Body of pancreas (tissue), 4 donors: ENCODE measurements at places on chromosomes 7 and 10. TPM values are rescaled to one million over a fixed set of nuclear protein-coding genes. Genes with fewer than 3 reads are reported as not detected.

The HIF1AN gene
- total RNA-seq: 9.9 TPM

The EPO gene
- 1.3 TPM for total RNA-seq

The RBP3 gene
- not detected for total RNA-seq

The PRKG1 gene
- 18.9 TPM for total RNA-seq

The STARD3NL gene
- 10.9 TPM for total RNA-seq

The TSPAN33 gene
- total RNA-seq: 17.1 TPM

The CALHM3 gene
- 0.52 TPM for total RNA-seq

The TMEM176A gene
- 27.5 TPM for total RNA-seq

The AOC1 gene
- total RNA-seq: 1.6 TPM

The ZNF365 gene
- total RNA-seq: 1.6 TPM

The LRRD1 gene
- not detected for total RNA-seq

The TEX47 gene
- not detected for total RNA-seq

- peak; percentile 53 for DNase-seq
Observed at GRCh38 chr10:124719213-124719851, 24.8 kb downstream of the FAM53B start.

DNA sequence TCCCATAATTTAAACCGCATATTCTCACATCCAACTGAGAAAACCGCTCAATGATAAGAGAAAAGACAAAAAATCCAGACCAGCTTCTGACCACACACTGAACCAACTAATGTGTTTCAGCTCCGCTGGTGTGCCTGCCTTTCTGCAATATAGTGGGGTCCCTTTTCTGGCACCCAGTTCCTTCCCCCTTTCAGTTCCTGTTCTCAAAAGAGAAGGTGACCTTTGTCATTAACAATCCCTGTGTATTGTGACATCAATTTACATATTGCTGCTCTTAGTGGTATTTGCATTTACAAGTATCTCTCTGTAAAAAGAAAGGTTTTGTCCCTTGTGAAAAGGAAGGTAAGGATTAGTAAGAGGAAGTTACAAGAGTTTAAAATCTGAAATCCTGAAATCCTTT is 1.4 kb downstream of the PPP1R17 start:
- no peak for DNase-seq

- no peak for DNase-seq
Observed at GRCh38 chr10:127877116-127877515, 15.6 kb downstream of the CLRN3 start.

- peak; percentile 41 for DNase-seq
Observed at GRCh38 chr7:5183155-5183554, 6.9 kb upstream of the WIPI2 start.

DNA sequence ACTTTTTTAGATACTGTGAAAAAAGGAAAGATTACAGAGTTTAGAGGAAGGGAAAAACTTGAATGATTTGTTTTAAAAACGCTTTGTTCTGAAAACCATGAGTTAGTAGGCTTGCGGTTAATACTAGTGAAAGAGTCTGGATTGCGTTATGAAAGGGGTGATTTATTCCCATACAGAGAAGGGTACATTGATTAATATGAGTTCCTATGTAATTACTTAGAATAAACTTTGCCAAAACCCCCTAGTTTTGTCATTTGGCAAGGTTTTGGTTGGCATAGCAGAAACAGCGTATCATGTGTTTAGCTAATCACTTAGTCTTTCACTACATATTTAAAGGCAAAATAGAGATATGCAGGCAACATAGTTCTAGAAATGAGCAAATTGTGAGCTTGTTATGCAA is 91.2 kb upstream of the POT1 start:
- DNase-seq: no peak

DNA sequence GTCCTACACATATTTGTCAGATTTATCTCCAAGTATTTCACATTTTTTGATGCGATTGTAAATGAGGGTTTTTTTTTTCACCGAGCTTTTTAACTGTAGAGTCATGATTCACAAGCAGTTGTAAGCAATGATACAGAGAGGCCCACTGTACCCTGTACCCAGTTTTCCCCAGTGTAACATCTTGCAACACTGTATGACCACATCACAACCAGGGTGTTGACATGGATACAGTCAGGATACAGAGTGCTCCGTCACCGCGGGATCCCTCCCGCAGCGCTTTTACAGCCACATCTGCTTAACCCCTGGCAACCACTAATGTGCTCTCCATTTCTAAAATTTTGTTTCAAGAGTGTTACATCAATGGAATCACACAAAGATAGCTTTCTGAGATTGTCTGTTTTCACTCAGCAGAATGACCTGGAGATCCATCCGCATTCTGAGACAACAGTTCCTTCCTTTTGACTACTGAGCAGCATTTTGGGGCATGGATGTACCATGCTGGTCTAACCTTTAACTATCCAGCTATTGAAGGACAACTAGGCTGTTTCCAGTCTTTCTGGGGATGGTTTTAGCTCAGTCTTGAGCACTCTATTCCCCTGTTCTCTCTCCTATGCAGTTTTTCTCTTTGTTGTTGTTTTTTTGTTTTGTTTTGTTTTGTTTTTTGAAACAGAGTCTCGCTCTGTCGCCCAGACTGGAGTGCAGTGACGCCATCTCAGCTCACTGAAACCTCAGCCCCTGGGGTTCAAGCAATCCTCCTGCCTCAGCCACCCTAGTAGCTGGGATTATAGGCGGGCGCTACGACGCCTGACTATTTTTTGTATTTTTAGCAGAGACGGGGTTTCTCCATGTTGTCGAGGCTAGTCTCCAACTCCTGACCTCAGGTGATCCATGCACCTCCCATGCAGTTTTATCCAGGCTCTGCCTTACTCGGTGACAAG is 25.9 kb downstream of the GPRIN2 start:
- no peak for DNase-seq

GRCh38 chr10:47130491-47130890 is 169.5 kb upstream of the GDF10 start:
- DNase-seq: no peak

DNA sequence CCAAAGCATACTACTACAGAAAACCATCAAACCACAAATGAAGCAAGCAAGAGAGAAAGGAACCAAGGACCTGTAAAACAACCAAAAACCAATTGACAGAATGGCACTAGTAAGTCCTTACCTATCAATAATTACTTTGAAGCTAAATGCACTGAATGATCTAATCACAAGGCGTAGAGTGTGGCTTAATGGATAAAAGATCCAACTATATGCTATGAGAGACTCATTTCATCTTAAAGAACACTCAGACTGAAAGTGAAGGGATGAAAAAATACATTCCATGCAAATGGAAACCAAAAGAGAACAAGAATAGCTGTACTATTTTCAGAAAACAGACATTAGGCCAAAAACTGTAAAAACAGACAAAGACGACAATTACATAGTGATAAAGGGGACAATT is 70.7 kb downstream of the CRPPA start:
- DNase-seq: no peak

GRCh38 chr10:480928-481552 is 208.4 kb downstream of the DIP2C start:
- DNase-seq: peak; percentile 70

GRCh38 chr10:33833566-33833965 is 499.1 kb upstream of the NRP1 start:
- no peak for DNase-seq

- DNase-seq: no peak
Observed at GRCh38 chr10:117272195-117273076, 31.5 kb downstream of the SLC18A2 start.

DNA sequence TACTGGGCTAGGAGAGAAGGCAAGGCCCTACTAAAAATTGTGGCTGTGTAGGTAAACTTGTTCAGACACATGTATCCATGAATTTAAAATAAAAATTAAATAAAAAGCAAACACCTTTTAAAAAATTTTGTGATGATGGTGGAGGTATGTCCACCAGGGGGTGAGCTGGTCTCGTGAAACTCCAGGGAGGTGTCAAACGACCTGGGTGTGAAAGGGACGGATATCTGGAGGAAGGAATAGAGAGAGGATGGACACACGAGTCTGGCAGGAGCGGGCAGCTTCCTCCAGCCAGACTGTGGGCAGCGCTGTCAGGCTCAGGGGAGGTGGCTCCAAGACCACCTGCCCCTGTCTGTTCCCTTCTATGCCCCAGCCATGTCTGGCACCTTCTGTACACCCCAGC is 34.8 kb upstream of the DMBT1 start:
- no peak for DNase-seq

DNA sequence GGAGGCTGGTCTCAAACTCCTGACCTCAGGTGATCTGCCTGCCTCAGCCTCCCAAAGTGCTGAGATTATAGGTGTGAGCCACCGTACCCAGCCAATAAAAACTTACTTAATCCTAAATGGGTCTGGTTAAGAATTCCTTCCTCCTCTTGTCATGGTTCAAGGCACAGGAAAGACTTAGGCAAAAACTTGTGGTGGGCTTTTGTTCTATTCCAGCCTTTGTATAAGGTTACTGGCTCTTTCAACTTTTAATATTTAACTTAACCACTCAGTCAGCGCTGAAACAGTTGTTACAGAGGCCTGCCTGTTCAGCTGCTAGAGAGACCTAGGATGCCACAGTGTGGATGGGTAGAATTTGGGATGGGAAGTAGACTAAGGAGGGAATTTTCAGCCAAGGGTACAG is 28.1 kb upstream of the GARS1 start:
- no peak for DNase-seq
